SK-MEL-5 (cell line): ENCODE measurements at places on chromosomes 5 and 9.

- DNase-seq, result no peak
These were observed 159.7 kb downstream of the PBX3 start for GRCh38 chr9:125906893-125907292.

DNA sequence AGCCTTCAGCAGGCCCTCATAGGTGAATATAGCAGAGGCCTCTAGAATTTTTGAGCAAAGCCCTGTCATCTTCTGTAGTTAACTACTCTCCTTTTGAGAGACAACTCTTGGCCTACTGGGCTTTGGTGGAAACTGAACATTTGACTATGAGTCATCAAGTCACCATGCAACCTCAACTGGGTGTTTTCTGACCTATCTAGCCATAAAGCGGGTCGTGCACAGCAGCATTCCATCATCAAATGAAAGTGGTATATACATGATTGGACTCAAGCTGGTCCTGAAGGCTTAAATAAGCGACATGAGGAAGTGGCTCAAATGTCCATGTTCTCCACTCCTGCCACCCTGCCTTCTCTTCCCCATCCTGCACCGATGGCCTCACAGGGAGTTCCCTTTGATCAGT, 1115.5 kb downstream of the TAF11L14 start:
- DNase-seq, result no peak

- no peak for DNase-seq
These were observed 394.5 kb upstream of the IRX1 start for GRCh38 chr5:3201121-3201520.

- DNase-seq, result no peak
These were observed 137.1 kb downstream of the SUSD1 start for GRCh38 chr9:112038017-112038408.

GRCh38 chr9:132171702-132172101, 9.8 kb downstream of the NTNG2 start:
- DNase-seq, result no peak

DNA sequence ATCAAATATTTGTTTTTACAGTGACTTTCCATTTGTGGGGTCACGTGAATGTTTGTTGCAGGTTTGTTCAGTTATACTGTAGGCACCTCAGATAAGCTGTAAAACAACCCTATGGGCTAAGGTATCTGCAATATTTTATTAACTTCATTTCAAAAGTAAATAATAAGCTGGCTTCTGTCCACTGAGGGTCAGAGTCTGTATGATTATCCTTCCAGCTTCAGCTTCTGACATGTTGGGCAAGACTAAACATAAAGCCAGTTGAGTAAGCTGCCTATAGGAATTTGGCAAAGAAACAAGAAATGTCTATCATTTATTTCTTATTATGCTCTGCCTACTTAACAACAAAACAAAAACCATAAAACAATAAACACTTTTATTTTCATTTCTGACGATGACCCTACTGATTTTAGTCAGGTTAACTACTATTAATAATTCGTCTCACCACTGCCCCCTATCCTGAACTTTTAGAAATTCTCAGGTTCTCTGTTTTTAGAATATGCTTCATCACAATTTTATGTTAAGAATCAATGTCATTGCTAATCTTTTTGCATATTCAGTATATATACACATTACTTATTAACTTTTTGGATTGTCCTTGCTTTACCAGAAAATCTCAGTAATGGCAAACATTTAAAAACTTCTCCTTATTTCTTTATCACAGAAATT, 413.6 kb upstream of the ADAMTSL1 start:
- peak; percentile 22 for DNase-seq

DNA sequence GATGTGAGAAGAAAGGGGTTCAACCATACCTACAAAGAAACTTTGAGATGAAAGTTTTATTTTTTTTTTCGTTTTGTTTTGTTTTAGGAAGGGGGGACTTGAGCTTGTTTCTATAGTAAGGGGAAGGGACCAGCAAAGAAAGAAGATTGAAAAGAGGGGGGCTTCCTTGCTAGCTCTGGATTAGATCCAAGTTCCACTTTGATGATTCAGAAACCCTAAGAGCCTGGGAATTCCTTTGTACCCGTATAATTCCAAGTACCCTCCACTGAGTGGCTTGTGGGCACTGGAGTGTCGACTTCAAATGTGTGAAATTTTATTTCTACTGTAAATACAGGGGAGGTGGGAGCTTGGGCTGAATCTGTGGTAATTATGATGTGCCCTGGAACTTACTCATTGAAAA, 10.9 kb downstream of the MAMDC2 start:
- DNase-seq, result no peak

- no peak for DNase-seq
These were observed 22.0 kb upstream of the ARHGEF28 start for GRCh38 chr5:73603998-73604397.

DNA sequence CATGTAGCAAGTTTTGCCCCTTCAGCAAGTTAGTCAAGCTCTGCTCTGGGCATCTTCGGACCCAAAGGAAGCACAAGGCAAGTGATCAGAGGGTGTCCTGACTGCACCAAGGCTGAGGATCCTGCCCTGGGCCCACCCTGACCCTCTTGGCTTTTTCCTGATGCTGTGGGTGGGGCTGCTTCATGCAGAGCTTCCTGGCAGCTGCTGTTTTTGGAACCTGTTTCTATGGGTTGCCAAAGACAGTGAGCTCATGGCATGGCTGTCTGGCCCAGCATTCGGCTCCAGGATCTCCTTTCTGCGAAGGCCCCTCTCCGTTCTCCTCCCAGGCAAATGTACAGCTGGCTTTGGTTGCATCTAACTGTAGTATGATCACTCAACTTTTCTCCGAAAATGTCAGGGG, 497.9 kb downstream of the ARHGEF28 start:
- no peak for DNase-seq

GRCh38 chr5:176680226-176680563, 32.9 kb downstream of the TSPAN17 start:
- no peak for DNase-seq

- DNase-seq, result no peak
These were observed 58.6 kb downstream of the DIAPH1 start for GRCh38 chr5:141560151-141560550.

- DNase-seq, result no peak
These were observed 148.3 kb downstream of the ATP10B start for GRCh38 chr5:160703547-160704189.

- no peak for DNase-seq
These were observed 1.0 kb downstream of the ANKH start for GRCh38 chr5:14870337-14871213.

DNA sequence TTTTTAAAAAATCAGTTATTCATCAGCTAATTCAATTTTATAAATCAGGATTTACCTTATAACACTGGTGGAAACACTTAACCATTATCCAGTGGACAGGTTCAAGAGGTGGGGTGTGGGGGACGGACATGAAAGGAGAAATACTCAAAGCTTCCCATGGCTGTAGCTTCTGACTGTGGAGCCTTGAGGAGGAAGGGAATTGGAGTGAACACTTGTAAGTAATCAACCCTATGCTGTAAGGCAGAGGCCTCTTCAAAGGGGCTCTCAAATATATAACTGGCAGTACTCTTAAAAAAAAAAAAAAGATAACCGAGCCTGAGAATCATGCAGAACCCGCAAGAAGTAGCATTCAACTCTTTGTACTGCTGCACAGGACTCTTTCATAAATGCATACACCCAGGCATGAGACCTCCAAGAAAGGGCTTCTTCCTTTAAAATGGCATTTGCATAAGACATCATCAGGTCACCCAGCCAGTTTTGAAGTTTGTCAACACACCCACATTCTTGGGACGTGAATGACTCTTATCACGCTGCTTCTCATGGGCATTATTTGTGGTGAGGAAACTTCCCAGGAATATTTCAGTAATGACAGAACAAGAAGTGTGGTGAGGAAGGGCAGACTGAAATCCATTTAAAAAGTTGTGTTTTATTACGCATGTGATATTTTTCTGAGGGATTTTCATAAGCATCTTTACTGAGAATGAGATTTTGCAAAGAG, 8.1 kb downstream of the OSMR start:
- no peak for DNase-seq

GRCh38 chr5:123097871-123098735, 9.1 kb downstream of the PRDM6 start:
- DNase-seq, result no peak

DNA sequence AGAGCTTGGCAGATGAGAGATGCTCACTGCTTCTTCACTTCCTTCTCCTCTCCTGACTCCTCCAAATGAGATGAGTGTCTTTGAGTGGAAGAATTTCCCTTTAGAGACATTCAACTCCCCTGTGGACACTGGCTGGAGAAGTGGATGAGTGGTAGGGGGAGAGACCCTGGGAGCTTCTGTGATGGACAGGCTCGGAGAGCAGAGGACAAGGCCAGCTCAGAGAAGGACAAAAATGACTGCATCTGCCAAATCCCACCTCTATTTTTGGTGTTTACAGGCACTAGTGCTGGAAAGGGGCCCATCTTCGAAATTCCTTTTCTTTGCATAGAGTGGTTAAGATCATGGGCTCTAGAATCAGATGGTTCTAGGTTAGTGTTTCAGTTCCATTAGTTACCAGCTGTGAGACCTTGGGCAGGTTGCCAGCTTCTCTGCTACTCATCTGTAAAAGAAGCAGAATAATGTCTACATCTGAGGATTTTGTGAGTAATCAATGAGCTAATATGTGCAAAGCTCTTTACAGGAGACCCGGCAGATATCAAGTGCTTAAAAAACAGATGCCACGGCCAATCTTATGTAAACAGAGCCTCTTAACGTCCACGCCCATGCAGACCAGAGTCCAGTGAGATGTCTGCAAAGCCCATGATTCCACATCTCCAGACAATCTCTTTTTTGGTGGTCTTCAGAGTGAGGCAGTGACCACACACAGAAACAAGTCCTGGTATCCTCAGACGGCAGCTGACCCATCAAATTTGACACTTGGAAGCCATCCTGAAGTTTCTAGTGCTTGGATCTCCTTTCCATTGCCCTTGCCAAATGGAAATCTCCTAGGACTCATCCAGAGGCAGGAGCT, 13.6 kb upstream of the COL27A1 start:
- no peak for DNase-seq

DNA sequence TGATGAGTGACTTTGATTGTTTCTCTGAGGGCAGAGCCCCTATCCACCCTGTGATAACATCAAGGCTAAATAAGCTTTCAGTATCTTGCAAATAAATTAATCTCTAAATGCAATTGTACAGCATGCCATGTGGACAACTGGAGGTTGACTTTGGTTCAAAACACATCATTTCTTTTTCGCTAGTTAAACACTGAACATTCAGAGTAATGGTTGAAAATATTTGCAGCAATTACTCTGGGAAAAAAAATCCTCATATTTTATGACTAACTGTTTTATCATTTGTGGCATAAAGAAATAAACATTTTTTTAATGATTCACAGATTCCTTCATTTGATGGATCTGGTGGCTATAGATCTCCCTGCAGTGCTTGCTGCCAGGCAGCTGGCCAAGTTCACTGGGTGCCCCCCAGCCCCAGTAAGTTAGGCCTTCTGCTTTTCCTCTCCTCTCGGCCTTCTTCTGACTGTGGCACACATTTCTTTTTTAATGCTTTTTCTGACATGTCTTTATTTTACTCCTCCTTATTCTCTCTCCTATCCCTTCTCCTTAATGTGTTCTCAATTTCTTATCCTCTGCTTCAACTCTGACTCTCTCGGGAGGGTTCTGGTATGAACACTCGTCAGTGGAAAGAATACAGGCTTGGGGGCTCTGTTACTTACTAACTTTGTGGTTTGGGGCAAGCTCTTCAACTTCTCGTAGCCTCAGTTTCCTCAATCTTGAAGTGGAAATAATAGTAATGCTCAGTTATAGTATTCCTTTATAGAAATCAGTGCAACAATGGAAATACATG, 69.6 kb downstream of the ADAMTSL1 start:
- DNase-seq, result no peak

DNA sequence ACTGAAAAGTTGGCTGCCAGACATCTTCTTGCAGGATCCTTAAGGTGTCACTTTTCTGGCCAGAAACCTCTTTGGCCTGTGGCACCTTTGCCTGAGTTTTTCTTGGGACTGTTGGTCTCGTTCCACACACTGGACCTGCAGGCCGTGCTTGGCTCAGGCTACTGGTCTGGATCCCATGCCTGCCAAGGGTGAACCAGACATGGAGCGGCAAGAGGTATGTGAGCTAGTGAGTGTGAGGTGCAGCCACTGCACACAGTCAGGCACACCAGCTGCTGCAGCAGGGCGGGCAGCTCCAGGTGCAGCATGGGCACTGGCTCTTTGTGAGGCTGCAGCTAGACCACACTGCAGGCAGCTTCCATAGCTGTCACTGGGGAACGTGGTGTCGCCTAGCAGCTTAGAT, 47.9 kb downstream of the NDUFAF2 start:
- DNase-seq, result no peak

DNA sequence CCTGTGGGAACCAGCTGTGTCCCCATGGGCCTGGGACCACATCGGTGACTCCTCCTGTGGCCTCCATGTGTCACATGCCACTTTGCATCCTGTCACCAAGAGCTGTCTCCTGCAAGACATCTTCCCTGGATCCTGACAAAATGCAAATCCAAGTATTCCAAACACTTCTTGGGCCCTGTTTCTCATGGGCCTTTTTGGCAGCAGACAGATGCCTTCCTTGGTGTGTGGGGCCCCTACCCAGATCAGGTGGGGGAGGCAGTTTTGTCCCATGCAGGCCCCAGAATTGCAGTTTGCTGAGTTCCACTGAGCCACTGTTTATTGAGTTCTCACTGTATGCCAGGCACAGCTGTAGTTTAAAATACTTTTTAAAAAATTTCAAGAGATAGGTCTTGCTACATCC, 62.5 kb upstream of the GABRP start:
- DNase-seq, result no peak

GRCh38 chr5:41176952-41177351, 36.4 kb downstream of the C6 start:
- no peak for DNase-seq

DNA sequence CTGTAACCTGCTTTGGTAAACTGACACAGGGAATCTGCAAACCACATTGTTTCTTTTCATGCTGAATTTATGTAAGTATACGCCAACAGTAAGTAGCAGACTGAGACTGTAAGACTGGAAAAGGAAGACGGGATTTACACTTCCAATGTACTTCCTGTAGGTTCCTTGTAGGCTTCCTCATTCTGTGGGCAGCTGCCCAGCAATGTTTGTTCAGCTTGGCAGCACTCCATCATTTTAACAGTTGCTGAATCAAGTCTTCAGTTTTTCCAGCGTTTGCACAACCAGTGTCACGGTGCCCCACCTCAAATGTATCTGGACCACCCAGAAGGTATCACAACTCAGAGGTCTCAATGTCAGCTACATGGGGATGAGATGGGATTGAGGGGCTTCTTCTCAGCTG, 232.6 kb downstream of the PRDM9 start:
- DNase-seq, result no peak
